ENCODE measurements at places on chromosomes 7 and 10.

- DNase-seq = no peak
Observed at GRCh38 chr7:108452707-108453106, 3.5 kb downstream of the NRCAM start.

DNA sequence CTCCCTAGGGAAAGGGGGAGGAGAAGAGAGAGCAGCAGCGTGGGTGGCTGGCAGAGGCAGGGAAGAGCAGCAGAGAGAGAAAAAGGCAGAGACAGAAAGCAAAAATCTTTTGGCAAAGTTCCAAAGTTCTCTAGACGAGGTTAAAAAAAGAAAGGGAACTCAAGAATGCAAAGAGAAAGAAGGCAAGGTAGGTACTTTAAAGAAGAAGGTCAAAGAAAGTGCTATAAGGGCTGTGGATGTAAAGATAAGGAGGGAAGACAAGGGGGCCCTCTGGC lies 20.2 kb upstream of the OPTN start:
- DNase-seq = no peak

- no peak for DNase-seq
Observed at GRCh38 chr7:37546677-37547076, 98.0 kb upstream of the ELMO1 start.

GRCh38 chr7:45910855-45911254 lies 10.2 kb downstream of the IGFBP3 start:
- DNase-seq = no peak

GRCh38 chr7:149884016-149884415 lies 10.2 kb downstream of the ATP6V0E2 start:
- DNase-seq = no peak

DNA sequence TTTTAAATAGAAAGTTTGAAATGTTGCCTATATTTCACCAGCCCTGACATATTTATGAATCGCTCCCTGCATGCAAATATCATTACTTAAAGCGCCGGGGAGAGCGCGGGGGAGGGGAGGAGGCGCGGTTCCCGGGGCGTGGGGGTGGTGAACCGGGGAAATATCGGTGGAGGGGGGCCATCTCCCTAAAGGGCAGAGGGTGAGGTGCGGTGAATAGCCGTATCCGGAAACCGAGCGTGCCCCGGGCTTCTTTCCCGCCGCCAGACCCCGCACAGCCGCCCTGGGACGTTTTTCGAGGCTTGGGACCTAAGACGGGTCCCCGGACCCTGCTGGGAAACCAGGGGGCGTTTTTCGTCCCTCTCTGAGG lies 6.9 kb upstream of the ZNF503 start:
- no peak for DNase-seq

- no peak for DNase-seq
Observed at GRCh38 chr10:49149881-49150280, 16.1 kb upstream of the FAM170B start.

GRCh38 chr7:1851721-1852516 lies 181.8 kb downstream of the ELFN1 start:
- no peak for DNase-seq

DNA sequence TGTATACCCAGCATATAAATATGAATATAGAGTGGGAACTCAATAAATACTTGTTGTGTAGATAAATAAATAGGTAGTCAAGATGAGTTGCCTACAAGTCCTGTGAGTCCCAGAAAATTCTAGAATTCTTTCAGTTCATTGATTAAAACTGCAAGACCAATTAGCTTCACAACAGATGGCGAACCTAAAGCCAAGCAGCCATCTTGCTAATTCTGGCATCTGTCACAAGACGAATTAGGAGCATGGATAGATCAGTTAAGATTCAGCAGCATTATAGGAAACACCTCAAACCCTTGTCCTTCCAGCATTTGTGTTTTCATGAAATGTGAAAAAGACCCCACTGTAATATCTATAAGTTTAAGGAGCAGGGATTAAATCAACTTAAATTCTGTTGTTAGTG lies 552.7 kb downstream of the MAGI2 start:
- no peak for DNase-seq

GRCh38 chr7:81367326-81367931 lies 402.4 kb downstream of the HGF start:
- no peak for DNase-seq

DNA sequence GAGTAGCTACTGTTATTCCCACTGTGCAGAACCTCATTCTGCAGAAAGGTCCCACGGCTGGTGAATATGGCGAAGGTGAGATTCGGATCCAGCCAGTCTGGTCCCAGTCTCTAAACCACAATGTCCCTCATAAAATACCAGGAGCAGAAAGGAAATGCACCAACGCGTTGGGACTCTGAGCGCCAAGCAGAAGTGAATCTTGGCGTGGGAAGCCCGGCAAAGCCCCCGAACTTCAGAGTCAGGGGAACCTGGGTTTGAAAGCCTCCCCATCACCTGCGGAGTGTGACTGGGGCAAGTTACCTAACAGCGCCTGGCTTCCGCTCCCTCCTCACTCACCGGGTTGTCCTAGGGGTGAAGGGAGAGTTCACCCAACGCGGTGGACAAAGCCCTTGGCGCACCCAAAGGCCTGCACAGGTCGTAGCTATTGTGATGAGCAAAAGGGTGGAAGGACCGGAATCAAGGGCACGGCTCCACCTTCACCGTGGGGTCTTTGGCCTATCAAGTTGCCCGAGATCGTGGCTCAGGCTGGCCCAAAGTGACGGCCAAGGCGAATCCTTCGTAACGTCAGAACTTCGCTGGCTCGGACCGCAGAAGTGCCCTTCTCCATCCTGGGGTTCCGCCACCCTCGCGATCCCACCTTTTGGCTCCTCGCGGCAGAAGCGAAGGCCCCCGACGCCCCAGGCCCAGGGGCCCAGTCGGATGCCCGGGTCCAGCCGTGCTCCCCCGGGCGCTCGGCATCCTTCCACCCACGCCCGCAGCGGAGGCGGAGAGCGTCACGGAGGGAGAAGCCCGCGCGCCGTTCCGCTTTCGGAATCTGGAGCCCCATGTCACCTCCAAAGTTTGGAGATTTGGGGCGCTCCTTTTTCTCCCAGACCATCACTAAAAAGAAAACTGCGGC lies 811 bp downstream of the RGS10 start:
- no peak for DNase-seq

DNA sequence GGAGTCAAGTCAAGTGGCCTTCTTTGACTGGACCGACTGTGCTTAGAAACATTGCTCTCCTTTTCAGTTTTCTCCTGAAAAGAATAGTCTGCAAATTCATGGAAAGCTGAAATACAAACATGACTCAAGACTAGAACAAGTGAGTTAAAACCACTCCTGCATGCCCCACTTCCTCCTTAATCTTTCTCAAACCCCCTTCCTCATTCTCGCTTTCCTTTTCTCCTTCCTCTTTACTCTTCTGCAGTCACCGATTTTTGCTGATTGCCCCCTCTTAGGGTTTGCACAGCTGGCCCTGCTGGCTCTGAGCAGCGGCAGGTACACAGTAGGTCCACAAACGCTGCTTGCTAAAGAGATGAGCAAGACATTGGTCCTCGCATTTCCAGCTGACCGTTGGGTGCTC lies 34.8 kb upstream of the MKI67 start:
- DNase-seq = no peak

DNA sequence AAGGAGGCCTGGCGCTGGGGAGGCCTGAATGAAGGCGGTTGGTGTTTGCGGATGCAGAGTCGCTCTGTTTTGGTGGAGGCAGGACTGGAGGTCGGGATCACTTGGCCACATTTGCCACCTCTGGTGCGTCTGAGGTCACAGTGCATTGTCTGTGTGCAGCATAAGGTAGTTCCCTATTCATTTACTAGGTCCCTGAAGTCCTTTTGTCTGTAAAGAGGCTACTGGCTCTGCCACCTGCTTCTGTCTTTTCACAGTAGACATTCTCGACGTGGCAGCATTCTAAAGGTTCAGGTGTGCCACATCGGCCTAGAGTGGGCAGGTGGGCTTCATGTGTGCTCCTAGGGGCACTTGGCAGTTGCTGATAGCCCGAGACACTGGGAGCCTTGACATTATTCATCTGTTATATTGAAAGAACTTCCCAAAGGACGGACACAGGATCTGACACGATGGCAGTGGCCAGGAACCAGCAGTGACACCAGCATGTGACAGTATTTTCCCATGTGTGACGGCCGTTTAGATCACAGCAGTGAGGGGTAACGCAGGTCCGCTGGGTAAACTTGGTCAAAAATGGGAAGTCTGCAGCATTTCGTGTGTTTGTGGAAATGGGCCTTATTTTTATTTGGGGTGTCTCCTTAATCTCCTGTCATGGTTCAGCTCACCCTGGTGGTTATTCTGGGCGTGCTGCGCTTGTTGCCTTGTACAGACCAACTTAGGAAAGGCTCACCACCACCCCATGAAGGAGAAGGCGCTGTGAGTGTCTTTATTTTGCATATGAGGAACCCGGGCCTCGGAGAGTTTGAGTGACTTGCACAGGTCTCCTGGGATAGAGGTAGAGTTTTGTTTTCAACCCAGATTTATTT lies 5.9 kb downstream of the MGMT start:
- no peak for DNase-seq

DNA sequence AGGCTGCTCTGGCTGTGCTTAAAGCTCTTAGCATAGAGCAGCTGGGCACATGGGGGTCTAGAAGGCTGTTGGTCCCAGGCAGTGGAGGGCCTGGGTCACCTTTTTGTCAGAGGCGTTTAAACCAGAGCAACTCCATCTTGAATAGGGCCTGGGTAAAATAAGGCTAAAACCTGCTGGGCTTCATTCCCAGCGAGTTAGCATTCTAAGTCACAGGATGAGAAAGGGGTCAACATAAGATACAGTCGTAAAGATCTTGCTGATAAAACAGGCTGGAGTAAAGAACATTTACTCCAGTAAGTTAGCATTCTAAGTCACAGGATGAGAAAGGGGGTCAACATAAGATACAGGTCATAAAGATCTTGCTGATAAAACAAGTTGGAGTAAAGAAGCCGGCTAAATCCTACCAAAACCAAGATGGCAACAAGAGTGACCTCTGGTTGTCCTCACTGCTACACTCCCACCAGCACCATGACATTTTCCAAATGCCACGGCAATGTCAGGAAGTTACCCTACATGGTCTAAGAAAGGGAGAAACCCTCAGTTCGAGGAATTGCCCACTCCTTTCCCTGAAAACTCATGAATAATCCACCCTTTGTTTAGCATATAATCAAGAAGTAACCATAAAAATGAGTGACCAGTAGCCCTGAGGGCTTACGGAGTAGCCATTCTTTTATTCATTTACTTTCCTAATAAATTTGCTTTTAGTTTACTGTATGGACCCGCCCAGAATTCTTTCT lies 96.8 kb upstream of the PCBD1 start:
- DNase-seq = no peak

- DNase-seq = no peak
Observed at GRCh38 chr10:124217906-124218804, 124.8 kb upstream of the CHST15 start.

GRCh38 chr10:86079088-86079487 lies 287.5 kb downstream of the GRID1 start:
- DNase-seq = no peak

- DNase-seq = no peak
Observed at GRCh38 chr10:126475074-126475691, 86.9 kb upstream of the ADAM12 start.

DNA sequence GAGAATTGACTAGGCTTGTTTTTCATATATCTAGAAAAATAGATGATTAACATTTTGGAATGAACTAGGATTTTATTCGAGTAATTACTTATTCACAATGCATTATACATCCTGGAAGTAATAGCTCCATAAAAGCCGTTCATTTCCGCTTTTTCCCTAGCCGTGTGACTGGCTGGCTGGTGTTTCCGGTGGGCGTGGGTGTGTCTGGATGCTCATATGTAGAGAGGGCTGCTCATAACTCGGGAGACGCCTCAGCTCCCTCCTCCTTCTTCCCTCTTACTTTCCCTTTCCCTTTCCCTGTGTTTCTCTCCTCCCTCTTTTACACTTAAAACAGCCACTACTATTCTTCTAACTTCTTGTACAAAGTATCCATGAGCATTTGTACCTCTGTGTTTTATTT lies 187.7 kb upstream of the VSTM2A start:
- DNase-seq = no peak

DNA sequence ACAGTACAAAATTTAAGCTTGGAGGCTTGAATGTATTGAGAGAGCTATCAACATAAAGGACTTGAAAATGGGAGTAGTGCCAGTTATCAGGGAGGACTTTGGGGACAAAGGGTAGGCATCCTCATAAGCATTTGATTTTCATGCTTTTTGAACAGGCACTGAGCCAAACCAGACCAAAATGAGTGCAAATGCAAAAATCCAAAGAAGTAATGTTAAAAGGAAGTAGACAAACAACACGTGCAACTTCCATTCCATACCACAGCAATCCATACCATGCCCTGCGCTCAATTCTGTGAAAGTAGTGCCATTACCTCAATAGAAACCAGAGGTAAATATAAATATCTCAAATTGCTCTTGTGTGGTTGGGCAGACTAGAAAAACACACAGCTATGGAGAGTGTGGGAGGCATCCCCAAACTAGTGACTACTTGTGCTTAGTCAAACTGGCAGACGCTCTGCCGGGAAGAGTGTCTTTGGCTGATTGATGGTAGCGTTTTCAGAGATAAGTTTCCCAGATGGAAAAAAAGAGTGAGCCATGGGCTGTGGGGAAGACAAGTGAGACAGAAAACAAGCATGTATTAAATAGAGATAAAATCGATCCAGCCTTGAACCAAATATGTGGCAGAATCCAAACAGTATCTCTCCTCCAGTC lies 161.5 kb downstream of the CREB5 start:
- no peak for DNase-seq

DNA sequence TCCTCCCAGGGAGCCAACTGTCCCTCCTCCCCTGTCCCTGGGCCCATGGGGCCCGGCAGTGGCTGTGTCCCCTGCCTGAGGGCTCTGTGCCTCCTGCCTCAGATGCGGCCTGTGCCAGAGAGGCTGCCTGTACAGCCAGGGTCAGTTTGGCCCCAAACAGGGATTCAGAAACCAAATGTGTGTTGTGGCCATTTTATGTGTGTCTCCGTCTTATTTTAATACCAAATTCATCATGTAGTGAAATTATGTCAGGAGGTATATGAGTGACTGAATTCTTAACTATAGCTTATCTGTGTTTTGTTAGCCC lies 114.8 kb downstream of the NT5C2 start:
- no peak for DNase-seq
